ENCODE measurements at places on chromosomes 16 and 17.

GRCh38 chr17:62898239-62898864, 67.7 kb upstream of the TANC2 start:
- no peak for DNase-seq

- no peak for DNase-seq
Observed at GRCh38 chr17:80432350-80432955, 17.5 kb downstream of the ENDOV start.

DNA sequence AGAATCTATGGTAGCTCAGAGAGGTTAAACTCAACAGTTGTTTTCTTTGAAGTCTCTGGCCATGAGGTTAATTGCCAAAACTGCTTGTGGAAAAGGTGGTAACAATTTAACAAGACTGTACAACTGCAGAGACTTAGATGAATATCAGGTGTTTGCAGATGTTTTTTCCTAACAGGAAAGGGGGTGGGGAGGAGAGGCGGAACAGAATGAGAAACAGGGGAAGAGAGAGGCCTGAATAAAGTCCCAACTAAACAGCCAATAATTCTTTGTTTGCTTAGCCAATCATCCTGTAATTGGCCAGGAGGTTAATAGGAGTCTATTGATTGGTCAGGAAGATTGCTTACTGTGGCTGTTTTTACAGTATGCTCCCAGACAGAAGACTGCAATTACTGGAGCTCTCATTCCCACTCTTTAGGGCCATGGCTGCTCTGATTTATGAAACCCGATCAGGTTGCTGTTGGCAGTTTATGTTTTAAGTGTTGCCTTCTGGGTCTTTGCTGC, 249.7 kb upstream of the TBX2 start:
- no peak for DNase-seq

DNA sequence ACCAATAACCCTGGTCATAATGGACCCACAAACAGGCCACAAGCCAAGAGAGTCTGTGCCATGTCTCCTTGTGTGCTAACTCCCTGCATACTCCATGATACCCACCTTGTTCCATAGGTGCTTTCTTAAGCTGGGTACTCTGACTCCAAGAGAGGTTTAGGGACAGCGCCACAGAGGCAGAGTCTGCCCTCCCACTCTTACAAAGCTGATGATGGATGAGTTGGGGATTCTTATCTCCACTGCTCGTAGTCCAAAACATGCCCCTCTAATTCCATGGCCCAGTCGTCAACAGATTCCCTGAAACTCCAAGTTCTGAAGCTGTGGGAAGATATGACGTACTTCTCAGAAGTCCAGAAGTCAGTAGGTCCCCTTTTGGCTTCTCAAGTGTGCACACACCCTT, 184.4 kb upstream of the CCL2 start:
- no peak for DNase-seq

GRCh38 chr17:73942703-73943415, 260.6 kb upstream of the RPL38 start:
- no peak for DNase-seq

DNA sequence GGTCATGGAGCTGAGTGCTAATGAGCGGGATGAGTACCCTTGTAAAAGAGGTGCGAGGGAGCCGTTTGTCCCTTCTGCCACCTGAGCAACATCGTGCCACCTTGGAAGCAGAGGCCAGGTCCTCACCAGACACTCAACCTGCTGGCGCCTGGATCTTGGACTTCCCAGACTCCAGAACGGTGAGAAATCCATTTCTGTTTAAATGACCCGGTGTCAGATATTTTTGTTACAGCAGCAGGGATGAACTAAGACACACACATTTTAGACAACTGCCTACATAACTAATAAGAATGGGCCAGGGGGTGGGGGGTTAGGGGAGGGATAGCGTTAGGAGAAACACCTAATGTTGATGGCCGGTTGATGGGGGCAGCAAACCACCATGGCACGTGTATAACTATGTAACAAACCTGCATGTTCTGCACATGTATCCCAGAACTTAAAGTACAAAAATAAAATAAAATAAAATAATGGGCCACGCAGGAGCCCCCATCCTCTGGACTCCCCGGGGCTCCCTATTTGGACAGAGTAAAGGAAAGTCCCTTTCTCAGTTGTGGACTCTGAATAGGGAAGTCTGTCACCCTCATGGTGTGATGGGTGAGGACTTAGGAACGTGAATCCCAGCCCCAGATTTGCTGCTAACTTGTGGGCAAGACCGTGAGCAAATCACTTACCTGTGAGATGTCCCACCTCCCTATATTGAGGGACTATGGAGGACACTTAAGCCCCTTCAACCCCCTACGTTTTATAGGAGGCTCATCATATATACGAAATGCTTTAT, 60.6 kb upstream of the DNAH17 start:
- DNase-seq = no peak

DNA sequence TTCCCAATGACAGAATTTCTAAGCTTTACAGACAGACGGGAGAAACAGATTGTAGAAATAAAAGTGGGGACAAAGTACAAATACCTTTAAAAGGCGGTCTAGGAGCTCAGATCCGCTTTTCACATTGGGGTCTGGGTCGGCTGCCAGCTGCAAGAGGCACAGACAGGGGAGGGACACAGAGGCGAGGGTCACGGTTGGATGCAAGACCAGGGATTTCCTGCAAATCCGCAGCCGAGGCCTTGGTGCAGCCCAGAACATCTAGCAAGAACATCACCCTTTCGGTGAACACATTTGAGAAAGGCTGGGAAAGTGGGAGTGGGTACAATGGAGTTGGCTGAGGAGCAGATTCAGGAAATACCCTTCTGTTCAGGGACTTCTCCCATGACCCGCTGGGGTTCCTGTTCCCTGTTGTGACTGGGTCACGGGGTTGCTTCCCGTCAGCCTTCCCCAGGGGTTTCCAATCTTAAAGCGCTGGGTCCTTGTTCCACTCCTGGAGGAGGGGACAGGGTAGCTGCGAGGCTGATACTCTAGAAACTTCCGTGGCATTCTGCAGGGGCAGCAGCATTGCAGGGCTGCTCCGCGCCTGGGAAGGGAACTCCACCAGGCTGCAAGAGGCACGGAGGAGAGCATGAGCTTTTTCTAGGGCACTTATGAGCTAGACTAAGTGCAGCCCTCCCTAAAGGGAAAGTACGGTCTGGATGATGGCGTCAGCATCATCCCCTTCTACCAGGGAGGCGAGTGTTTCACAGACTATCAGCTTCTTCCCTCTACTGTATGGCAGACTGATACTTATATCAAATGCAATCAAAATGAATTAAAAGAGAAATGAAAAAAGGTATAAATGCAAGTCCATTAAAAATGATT, 16.0 kb downstream of the VAC14 start:
- DNase-seq = no peak

DNA sequence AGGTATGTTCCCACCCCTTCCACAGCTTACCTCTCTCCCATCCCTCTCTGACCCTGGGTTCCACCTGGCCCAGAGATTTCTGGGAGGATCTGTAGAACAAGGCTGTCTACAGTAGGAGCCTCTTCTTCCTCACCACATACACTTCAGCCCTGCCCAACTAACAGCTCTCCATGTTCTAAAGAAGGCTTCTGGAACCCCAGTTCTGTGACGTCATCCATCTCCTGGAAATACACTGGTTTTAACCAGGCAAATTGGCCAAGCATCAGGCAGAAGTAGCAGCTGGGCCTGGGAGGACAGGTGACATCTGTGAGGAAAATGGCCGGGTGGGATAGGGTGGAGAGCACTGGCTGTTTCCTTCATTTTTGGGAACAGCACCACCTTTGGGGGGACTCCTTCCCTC, at the start of gene LYZL6:
LYZL6 (minus strand) TSS at position 177 of the 400 bp plus-strand sequence. CDS start 4,357 bp downstream, outside the sequence.
- no peak for DNase-seq

DNA sequence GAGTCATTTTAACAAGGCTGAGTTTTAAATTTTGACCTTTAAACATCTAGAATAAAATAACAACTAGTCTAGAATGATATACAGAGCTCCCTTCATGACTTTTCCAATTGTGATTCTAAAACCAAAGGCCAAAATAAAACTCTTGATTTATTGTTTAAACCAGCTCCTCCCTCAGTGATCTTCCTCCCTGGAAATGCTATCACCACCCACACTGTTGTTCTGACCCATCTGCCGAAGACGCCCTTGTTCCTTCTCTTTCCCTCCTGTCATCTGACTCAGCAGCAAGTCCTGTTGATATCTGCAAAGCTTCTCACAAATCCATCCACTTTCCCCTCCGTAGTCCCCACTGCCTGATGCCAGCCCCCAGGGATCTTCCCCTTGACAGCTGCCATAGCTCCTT, 231.6 kb upstream of the DYNLRB2 start:
- no peak for DNase-seq

Data from activated naive CD8-positive, alpha-beta T cell treated with anti-CD3 and anti-CD28 coated beads, Interleukin-2, amount 50 U/mL, for 16 hours (primary cell).